Keratinocyte (primary cell): ENCODE measurements at places on chromosomes 12 and 14. TPM values are rescaled to one million over a fixed set of nuclear protein-coding genes. Genes with fewer than 3 reads are reported as not detected.

The DNAH10 gene
- 0.01 to 0.08 TPM (median 0.02 TPM) in 3 replicates for polyA plus RNA-seq

GRCh38 chr14:52365071-52365470 is 51.0 kb downstream of the PTGER2 start:
- no peak for DNase-seq

The DPF3 gene
- 0.61 to 1.1 TPM (median 0.66 TPM) in 3 replicates for polyA plus RNA-seq

- DNase-seq = no peak
Observed at GRCh38 chr12:115870510-115870909, 407.0 kb downstream of the MED13L start.

The IPO8 gene
- 9.9 to 18.8 TPM (median 12.7 TPM) in 3 replicates for polyA plus RNA-seq
